Progenitor cell of endocrine pancreas (in vitro differentiated cells): ENCODE measurements at places on chromosomes 3 and 15.

GRCh38 chr3:30187366-30187765 is 419.0 kb upstream of the TGFBR2 start:
- DNase-seq, result no peak

DNA sequence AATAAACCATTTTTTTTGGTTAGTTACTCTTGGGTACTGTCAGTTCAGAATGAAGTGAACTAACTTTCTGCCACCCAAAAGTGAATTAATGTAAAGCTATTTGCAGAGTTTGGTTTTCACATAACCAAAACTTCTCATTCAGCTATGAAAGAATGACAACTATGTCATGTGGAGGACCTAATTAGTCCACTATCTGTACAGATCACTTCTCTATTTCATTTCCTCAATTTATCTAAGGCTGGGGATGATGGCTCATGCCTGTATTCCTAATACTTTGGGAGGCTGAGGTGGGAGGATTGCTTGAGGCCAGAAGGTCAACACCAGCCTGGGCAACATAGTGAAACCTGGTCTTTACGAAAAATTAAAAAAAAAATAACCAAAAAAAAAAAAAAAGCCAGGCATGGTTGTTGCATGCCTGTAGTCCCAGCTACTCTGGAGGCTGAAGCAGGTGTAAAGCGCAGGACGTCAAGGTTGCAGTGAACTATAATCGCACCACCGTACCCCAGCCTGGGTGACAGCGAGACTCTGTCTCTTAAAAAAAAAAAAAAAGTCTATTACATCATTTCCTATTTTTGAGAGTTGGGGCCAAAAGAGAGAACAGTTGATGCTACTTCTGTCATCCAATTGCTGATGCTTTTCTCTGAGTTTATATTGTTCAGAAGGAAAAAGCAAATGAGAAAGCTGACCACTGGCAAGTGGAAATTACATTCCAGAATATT is 8.7 kb downstream of the HYPK start:
- no peak for DNase-seq

GRCh38 chr3:192917028-192917403 is 640 bp downstream of the MB21D2 start:
- peak; percentile 50 for DNase-seq

- no peak for DNase-seq
These were observed 191.4 kb upstream of the RORA start for GRCh38 chr15:61420546-61420945.

DNA sequence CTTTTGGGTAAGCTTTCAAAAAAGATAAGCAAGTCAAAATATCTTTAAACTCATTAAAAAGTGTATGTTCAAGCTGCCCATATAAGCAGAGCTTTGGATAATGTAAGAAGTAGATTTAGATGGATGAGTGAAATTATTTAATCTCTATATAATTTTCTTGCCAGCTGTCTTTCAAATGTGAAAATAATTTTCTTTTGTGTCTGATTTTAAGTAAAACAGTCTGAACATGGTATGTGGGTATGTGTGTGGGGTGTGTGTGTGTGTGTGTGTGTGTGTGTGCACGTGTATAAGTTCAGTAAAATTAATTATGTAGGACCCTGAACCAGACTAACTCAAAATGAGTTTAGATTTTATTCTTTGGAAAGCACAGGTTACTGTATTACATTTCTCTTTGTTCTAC is 155.2 kb upstream of the CGNL1 start:
- DNase-seq, result no peak

GRCh38 chr3:153768561-153769469 is 352.4 kb upstream of the ARHGEF26 start:
- peak; percentile 12 for DNase-seq

DNA sequence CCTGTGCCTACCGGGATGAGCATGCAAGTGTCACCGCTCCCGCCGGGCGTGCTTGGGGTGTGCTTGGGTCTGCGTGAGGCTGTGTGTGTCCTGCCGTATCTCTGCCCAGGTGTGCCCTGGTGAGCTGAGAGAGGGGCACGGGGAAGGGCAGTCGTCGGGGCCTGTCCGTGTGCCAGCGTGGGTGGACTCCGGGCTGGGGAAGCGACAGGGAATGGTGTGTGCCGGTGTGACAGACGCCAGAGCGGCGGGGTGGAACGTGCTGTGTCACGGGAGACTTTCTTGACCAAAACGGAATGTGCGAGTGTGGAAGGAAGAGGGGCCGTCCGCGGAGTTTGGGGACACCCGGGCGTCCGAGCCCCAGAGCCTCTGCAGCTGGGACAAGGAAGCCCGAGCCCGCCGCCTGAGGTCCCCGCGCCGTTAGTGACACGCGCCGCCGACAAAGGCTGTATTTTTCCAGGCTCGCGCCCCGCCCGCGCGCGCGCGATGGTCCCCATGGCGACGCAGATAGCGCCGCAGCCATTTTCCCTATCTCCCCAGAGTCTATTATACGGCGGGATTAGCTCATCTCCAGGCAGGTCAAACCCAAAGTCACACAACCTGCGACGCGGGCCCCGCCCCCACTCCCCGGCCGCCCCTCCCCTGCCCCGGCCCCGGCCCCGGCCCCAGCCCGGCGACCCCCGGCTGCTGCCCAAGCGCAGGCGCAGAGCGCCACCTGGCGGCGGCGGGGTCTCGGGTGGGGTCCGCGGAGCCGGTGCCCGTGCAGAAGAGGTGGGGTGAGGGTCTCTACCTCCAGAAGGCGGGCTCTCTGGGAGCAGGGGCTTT is 4.5 kb upstream of the GATA2 start:
- DNase-seq, result peak; percentile 85

GRCh38 chr3:24886501-24886900 is 391.9 kb upstream of the THRB start:
- DNase-seq, result no peak

DNA sequence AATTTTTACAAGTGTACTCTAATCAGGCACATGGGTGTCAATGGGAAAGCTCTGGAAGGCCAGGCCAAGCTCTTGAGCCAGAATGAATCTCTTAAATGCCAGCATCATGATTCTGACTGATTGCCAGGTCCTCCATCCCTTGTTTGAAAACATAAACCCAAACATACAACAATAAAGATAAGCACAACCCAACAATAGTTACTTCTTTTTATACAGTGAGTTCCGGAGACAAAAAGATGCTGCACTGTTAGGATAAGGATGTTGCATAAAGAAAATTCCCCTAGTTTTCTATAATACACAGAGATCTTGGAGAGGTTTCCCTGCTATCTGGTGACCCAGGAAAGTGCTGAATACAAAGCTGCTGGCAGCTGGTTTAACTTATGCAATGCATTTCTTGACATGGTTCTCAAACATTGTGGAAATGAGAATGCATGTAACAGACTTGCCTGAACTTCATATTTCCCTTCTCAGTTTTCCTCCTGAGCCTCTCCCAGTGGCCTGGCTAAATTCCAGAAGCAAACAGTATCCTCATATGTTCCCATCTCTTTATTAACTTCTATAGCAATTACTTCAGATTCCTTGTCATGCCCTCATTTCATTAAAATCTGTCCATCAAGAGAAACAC is 180.1 kb upstream of the PRICKLE2 start:
- DNase-seq, result no peak

DNA sequence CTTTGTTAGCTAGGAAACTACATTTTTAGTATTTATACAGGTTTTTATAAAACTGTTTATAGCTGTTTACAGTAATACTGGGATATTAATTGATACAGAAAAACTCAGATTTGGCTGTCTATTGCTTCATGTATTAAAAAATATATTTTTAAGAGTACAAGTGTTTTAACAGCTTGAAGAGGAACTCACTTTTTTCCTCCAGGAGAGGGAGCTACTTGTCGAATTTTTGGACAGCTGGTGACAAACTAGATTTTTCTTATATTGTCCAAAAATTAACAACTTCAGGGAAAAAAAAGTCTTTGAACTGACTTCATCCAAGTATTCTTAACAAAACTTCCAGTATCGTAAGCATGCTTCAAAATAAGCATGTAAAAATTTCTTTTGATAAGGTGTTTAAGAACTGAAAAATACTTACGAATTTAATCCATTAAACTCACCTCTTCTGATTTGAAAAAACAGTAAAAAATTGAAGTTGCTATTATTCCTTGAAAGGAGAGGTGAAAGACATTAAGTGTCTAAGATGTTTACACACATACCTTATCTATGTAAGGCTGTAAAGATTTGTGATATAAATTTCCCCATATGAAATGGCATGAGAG is 4.0 kb downstream of the DIPK2A start:
- DNase-seq, result no peak

DNA sequence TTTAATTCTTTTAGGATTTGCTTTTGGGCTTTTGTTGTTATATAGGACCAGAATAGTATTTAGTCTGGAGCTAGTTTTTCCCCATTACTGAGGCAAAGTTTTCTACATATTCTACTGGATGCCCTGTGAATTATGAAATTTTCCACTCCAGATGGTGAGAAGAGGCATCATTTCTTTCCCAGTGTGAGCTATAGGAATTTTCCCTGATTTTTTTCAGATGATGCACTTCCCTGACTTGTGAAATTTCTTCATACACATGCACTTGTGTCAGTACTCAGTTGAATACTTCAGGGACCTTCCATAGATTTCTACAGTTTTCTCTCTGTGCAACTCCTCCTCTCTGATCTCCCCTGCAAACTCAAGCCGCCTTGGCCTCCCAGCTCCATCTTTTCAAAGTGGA is 73.7 kb upstream of the SLCO2A1 start:
- no peak for DNase-seq

- DNase-seq, result no peak
These were observed 159.9 kb downstream of the APBA2 start for GRCh38 chr15:29045717-29046116.

DNA sequence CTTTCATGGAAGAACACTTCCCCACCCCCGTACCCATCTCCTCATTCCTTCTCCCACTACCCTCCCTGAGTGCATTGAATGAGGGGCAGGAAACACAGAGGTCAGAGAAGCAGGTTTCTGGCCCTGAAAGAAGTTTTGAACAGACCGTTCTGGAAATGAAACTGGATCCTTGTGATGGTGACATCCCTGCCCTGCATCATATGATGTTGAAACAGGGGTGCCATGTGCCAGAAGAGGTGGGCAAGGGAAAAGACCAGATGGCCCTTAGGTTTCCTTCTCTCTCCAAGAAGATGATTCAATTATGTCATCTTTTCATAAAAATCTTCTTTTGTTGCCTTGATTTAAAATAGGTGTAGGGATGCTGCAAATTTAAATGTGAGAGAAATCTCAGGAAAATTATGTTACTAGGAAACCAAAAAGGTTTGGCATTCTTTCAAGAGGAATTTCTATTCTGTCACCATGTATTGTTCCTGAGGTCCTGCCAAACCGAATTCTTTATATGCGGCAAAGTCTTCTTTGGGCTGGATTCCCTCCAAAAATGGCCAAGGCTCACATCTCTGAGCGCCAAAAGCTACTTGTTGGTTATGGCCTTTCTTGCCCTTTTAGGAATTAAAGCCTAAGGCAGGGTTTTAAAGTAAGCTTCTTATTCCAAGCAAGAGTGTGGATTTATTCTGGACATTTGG is 19.9 kb upstream of the TNFAIP8L3 start:
- DNase-seq, result no peak

DNA sequence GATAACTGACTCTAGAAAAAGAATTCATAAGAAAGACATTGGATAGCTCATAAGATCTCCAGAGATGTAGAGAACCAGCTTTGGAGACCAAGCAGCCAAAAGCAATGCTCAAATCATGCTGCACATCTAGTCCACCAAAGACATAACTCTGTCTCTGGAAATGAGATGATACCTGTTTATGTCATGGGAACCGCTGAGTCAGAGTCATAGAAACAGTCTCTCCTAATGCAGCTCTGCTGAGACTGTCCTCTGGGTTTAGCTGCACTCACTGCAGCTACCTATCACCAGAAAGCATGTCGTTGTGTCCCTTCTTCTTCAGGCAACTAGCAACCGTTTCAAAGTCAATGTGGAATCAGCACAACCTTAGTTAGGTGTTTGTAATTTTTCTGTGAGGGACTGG is 218.5 kb upstream of the ROBO1 start:
- no peak for DNase-seq

GRCh38 chr15:86591994-86592735 is 512.5 kb downstream of the AGBL1 start:
- DNase-seq, result no peak

- DNase-seq, result no peak
These were observed 93.0 kb upstream of the LPP start for GRCh38 chr3:188060840-188061544.

DNA sequence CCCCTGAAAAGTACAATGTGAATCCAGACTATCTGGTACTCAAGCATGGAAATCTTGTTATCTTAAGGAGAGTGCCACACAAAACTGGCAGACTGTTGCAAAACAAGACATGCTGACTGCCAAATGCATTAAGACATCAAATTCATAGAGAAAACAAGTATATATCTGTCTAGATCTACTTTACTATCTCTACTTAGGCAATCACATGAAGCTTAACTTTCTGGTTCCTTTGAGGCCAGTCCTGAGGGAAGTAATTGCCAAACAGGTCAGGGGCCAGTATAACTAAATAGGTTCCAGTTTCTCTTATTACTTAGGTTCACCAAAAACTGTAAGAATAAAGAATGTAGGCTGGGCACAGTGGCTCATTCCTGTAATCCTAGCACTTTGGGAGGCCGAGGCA is 15.9 kb upstream of the SLC4A7 start:
- no peak for DNase-seq

GRCh38 chr3:20121088-20121487 is 64.9 kb downstream of the SGO1 start:
- no peak for DNase-seq

DNA sequence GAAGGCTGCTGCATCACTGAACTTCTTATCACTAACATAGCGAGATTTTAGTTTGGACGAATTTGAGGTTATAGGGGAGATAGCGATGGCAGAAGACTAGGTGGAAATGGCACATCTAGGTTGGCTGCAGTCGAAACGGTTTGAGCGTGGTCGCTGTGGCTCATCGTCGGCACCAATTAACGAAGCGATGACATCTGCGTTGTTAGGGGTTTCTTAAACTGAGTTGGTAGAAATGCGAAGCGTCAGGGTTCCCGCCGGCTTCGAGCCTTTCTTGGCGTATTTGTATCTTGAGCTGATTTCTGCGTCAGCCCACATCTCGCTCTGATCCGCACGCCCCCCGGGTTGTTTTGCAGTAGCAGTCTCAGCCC is 319 bp downstream of the LNP1 start:
- peak; percentile 11 for DNase-seq

DNA sequence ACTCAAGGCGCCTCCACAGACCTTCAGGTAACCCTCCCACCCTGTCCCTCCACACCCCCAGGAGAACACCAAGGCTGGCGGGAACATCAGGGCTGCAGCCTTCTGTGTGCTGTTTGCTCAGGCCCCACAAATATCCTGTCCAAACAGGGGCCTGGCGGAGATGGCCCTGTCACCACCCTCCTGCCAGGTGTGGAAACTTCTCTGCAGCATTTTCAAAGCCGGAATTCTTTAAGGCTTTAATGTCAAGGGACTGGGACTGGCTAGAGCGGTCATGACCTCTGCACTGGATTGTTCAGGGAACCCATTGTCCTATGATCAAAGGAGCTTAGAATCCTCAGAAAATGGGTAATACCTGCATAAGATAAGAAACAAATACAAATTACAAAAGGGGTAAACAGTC is 46.6 kb downstream of the FBLN2 start:
- no peak for DNase-seq

DNA sequence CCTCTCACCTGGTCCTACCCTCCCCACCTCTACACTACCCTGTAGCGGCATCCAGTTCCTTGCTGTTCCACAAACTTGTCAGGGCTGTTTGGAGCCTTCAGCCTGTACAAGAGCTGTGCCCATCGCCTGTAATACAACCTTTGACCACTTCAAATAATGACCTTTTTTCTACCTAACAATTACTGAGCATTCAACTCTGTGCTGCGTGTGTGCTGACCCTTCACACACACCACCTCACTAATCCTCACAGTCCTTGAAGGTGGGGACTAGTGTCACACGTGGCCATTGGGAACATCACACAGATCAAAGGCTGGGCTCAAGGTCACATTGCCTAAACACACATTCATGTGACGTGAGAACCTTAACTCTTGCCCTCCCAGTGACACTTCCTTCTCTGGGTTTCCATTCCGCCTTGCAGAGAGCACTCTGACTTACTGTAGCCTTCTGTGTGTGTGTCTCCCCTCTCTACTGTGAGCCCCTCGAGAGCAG is 3.1 kb downstream of the C3orf20 start:
- no peak for DNase-seq
